ENCODE measurements at places on chromosomes 7 and 10. TPM values are rescaled to one million over a fixed set of nuclear protein-coding genes. Genes with fewer than 3 reads are reported as not detected.
A peak's percentile ranks its signal among the peaks of the same experiment; 100 is the strongest.

GRCh38 chr10:14478604-14479003 lies 147.9 kb upstream of the FRMD4A start:
- peak; percentile 91 for DNase-seq

DNA sequence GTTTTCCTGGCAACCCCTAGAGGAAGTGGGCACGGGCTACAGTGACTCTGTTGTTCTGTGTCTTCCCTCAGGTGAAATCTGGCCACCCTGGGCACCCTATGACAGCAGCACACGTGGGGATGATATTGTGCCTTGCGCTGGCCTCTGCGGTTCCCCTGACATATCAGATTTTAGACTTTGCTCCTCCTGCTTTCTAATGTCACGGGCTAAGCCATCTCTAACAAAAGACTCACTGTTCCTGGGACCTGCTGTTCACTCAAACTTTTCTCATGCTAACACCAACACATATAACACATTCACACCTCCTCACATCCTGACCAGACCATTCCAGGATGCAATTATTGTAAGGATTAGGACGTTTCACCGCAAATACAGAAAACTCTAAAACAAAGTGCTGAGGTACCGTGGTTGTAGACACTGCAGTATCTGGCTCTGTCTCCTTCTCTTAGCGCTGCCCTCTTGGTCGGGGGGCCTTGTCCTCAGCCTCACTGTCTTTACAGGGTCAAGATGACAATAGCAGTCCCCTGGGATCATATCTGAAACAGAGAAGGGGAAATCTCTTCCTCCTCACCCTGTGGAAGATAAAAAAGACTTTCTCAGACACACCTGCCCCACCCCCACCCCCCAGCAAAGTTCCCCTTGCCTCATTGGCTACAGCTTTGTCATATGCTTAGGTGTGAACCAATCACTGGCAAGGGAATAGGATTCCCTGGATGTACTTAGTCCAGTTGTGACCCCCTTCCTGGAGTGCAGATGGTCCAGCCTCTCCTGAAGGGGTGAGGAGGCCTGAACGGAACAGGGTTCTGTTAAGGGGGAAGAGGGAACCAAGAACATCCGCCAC lies 14.1 kb downstream of the CHN2 start:
- no peak for DNase-seq

SPDYE8 gene
- polyA plus RNA-seq = 0.10 TPM

GSTO2 gene
- polyA plus RNA-seq = 0.91 TPM

CLRN3 gene
- not detected for polyA plus RNA-seq

FAM20C gene
- 25.3 TPM for polyA plus RNA-seq

DNA sequence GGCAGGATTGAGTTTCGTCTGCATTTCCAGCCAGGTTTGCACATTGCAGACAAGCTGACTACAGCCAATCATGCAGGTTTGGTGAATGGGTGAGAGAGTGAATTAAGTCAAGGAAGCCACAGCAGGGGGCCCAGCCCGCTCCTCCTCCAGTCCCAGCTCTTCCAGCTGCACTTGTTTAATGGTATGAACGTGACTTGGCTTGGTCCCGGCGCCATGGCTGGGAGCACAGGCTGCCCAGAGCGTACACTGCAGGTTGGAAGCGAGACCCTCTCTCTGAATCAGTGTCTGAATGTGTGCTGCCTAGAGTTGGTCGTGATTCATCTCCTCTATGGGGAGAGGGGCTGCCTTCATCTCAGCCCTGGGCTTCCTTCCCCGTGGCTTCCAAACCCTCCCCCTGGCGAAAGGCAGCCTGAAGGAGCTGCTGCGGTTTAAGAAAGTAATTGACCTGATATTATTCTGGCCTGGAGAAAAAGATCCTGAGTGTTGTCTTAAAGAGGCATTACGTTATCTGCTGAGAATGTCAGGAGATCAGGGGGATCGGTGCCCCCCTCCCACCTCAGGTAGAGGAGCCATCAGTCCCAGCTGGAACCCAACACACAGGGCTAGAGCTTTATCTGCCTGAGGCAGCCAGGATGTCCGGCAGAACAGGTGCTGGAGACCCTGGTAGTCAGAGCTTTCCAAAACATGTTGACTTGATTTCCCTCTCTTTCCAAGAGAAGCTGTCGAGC lies 132.1 kb downstream of the COL26A1 start:
- DNase-seq = peak; percentile 73

Measured in muscle of back (tissue), 13 donors.